ENCODE measurements at places on chromosomes 11 and 22.

DNA sequence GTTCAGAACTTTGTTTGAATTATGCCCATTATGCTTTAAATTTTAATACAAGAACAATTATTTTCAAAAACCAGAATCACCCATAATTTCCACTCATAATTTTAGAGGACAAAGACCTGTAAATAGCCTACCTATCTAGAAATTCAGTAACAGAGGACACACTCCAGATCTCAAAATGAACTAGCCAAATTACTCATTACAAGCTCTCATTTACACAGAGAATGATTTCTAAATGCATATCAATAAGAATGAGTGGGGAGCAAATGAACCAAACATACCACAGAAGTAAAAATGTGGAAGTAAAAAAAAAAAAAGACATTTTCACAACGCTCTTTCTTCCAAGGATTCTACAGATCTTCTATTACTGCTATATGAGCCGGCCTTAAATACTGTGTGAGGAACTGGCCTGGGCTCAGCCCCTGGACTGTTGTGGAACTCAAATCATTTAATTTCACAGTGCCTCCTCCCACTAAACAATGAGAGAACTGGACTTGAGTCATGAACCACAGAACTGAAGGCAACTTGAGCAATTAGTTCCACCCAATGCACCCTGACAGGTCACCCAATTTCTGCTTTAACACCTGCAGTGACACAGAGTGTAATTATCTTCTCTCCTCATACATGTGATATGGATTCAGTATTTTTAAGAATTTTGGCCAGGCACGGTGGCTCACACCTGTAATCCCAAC lies 8.0 kb downstream of the MRTFA start:
- H3K27ac ChIP-seq: no peak overlapping the region
- H3K36me3 ChIP-seq: no peaks in the 10 kb centered on the region
- no peaks in the 10 kb centered on the region for H3K4me1 ChIP-seq
- no peak overlapping the region for H3K4me3 ChIP-seq
- H3K27me3 ChIP-seq: no peaks in the 10 kb centered on the region

GRCh38 chr11:114036147-114036811 lies 23.2 kb upstream of the ZBTB16 start:
- peak; percentile 81 for DNase-seq
- peak overlapping the region; percentile 87 for H3K27ac ChIP-seq
- peak overlapping the region; percentile 54 for H3K4me3 ChIP-seq
- peaks cover 56% of the 10 kb centered on the region for H3K4me1 ChIP-seq

DNA sequence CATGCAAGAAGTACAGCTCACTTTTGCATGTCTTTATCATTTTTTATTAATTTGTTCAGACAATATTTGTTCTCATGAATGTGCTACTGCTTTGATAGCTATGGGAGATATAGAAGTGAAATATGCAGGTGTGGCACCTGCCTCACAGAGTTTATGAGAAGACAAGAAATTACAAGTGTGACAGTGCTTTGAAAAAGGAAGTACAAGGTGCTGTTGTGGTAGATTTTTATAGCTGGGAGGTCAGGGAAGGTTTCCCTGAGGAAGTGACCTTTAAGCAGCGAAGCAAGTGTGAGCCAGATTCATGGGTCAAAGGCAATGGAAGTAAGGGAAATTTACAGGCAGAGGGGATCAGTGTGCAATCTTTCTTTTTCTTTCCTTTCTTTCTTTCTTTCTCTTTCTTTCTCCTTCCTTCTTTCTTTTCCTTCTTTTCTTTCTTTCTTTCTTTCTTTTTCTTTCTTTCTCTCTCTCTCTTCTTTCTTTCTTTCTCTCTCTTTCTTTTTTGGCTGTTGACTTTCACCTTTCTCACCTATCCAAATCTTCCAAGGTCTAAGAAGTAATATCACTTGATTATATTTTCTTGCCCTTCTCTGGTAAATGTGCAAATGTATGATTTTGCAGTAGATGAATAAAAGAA lies 6.4 kb upstream of the BMAL1 start:
- no peaks in the 10 kb centered on the region for H3K4me1 ChIP-seq
- H3K27me3 ChIP-seq: no peaks in the 10 kb centered on the region
- no peak for DNase-seq
- no peaks in the 10 kb centered on the region for H3K36me3 ChIP-seq

- no peak overlapping the region for H3K4me3 ChIP-seq
- no peaks in the 10 kb centered on the region for H3K4me1 ChIP-seq
- DNase-seq: no peak
- no peak overlapping the region for H3K27ac ChIP-seq
- no peaks in the 10 kb centered on the region for H3K36me3 ChIP-seq
- no peaks in the 10 kb centered on the region for H3K27me3 ChIP-seq
Observed at GRCh38 chr11:112343368-112344039, 82.8 kb upstream of the PLET1 start.

- no peak overlapping the region for H3K4me3 ChIP-seq
- H3K36me3 ChIP-seq: no peaks in the 10 kb centered on the region
- DNase-seq: no peak
- H3K27me3 ChIP-seq: no peaks in the 10 kb centered on the region
- H3K27ac ChIP-seq: no peak overlapping the region
Observed at GRCh38 chr22:33678523-33678922, 241.8 kb downstream of the LARGE1 start.

GRCh38 chr22:48836673-48837340 lies 990.9 kb downstream of the BRD1 start:
- no peaks in the 10 kb centered on the region for H3K36me3 ChIP-seq
- no peaks in the 10 kb centered on the region for H3K4me1 ChIP-seq
- no peak overlapping the region for H3K27ac ChIP-seq
- DNase-seq: no peak

GRCh38 chr22:26082866-26083265 lies 86.4 kb upstream of the SEZ6L start:
- H3K4me1 ChIP-seq: no peaks in the 10 kb centered on the region
- no peak for DNase-seq
- no peaks in the 10 kb centered on the region for H3K36me3 ChIP-seq
- H3K27ac ChIP-seq: no peak overlapping the region
- peaks cover 6% of the 10 kb centered on the region for H3K27me3 ChIP-seq

- H3K4me1 ChIP-seq: no peaks in the 10 kb centered on the region
- no peak overlapping the region for H3K27ac ChIP-seq
- DNase-seq: peak; percentile 46
Observed at GRCh38 chr22:46775850-46776826, 13.7 kb downstream of the TBC1D22A start.

DNA sequence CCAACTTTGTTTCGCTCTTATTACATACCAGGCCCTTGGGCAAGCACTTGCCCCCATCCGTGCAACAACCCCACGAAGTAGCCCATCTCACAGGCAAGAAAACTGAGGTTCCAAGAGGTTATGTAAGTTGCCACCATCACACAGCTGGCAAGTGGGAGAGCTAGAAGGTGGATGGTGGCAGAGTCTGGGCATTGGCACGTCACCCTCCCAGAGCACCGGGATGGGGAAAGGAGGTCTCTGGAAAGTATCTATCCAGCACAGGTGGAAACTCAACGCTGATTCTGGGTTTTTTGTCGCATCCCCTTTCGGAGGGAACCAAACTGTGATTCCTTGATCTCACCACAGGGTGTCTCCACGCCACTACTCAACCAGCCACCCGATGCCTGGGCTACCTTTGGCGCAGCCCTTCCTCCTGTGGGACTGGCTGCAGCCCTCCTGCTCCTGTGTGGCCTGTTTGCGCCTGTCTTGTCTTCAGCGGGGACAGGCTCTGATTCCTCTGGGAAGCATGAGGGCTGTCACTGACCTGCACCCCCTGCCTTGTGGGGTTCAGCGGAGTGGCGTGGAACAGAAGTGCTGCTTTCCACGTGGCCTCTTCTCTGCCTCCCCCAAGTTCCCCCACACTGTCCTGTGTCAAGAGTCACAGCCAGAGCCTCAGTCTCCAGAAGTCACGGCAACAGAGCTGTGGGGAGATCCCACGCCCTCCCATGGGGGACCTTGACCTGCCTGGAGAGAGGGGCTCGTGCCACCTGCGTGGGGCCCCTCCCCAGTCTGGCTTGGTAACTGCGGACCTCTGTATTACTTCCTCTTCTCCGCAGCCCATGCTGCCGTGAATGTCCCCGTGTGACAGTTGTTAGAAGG lies 34.4 kb upstream of the TRIM29 start:
- no peak overlapping the region for H3K27ac ChIP-seq
- no peak overlapping the region for H3K4me3 ChIP-seq
- DNase-seq: peak; percentile 65

DNA sequence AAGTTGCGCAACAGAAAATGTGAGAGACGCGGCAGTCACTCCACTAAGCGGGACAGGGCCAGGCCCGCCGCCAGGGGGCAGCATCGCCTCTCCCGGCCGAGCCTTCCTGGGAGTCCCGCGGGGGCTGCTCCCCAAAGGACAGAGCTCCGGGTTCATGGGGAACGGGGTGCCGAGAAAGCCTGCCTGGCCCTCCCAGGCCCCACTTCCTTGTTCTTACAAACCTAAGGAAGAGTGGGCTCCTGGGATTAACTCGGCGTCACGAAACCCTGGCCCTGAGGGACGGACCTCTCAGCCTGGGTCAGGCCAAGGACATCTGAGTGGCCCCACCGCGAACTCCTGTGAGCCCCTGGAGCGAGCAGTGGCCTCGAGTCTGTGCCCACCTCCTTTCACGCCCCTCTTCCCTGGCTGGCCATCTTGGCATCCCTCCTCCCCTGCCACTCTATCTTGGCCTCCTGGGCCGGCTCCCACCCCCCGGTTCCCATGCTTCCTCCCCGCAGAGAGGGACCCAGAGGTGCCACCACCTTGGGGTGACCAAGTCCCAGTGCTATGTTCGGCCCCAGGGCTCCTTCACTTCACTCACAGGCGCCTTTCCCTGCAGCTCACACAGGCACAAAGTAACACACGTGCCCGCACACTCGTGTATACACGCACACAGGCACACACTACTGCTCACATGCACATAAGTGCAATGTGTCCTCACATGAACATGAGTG lies 99.9 kb upstream of the FGF3 start:
- peak; percentile 63 for DNase-seq
- H3K27ac ChIP-seq: peak overlapping the region; percentile 92
- H3K4me1 ChIP-seq: peaks cover 37% of the 10 kb centered on the region
- peak overlapping the region; percentile 26 for H3K4me3 ChIP-seq
- H3K27me3 ChIP-seq: no peaks in the 10 kb centered on the region
- no peaks in the 10 kb centered on the region for H3K36me3 ChIP-seq

DNA sequence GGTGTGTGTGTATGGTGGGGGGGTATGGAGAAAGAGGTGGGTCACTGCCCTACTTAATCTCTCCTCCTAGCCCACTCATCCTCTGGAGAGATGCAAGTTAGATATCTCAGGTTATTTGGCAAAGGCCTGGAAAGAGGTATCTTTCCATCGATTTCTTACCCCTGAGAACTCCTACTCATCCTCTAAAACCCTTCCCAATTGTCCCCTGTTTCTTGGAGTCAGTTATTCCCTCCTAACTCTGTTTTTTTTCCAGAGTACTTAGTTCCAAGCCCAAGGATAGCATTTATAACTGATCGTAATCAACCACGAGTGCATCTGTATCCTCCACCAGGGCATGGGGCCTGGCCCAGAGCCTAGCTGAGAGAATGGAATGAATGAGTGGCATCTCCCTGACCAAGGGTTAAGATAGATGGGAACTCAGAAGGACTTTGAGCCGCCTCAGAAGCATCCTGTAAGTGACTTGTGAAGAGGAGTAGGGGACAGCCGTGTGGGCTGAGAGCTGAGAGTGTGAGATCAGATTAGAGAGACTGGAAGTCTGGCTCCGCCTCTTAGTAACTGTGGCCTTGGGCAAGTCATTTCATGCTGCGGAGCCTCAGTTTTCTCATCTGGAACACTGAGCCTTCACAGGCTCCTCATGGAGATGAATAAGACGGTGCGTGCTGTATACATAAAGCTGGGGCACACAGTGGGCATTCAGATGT lies 16.2 kb downstream of the CD6 start:
- no peaks in the 10 kb centered on the region for H3K4me1 ChIP-seq
- H3K4me3 ChIP-seq: no peak overlapping the region
- DNase-seq: no peak
- no peak overlapping the region for H3K27ac ChIP-seq

GRCh38 chr22:25704701-25705100 lies 37.3 kb upstream of the MYO18B start:
- H3K27ac ChIP-seq: no peak overlapping the region
- H3K27me3 ChIP-seq: no peaks in the 10 kb centered on the region
- DNase-seq: no peak
- no peak overlapping the region for H3K4me3 ChIP-seq
- H3K36me3 ChIP-seq: no peaks in the 10 kb centered on the region
- no peaks in the 10 kb centered on the region for H3K4me1 ChIP-seq

DNA sequence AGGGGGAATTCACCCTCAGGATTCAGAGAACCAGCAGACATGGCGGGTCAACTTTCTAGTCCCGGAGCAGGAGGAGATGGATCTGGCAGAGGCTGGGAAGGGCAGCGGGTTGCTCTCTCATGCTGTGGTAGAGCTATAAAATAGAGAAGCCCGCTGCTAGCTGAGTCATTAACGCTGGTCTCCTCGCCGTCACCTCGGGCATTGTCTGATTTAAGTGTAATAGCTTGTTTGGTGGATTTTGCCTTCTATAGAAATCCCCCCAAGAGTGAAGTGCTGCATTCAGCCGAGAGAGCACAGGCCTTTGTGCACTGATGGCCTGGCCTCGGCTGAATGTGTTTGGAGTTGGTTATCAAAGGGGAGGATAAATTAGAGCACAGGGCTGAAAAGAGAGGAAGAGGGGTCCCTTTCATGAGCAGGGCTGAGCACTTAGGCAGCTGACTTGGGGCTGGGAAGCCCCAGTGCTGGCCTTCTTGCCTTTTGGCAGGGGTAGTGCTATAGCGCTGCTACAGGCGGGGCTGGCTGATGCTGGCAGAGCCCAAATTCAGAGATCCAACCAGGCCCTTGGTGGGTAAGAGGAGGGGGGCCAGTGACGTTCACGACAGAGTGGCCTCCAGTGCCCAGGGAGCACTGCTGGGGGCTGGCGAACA lies 161.1 kb upstream of the CADM1 start:
- no peak for DNase-seq
- no peaks in the 10 kb centered on the region for H3K36me3 ChIP-seq

DNA sequence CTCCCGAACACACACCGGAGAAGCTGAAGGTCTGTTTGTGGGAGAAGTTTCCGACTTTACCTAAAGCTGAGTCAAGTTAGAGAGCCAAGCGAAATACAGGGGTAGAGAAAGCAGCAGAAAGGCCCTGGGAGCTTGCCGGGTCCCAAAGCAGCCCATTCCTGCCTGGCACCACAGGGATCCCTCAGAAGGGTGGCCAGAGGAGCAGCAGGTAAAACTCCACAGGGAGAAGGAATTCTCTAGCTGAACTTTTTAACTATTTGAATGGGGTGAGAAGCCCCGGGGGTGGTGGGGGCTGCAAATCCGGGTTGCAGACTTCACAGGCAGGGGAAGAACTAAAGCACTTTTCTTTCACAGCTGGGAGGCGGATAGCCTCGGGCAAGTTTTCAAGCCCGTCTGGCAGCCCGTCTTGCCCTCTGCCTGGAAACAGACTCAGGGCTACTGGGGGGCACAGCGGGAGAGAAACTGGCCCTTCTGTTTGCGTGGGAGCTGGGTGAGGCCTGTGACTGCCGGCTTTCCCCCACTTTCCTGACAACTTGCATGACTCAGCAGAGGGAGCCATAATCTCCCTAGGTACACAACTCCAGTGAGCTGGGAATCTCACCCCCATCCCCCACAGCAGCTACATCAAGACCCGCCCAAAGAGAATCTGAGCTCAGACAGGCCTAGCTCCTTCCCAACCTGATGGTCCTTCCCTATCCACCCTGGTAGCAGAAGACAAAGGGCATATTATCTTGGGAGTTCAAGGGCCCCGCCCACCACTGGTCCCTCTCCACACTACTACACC lies 311.0 kb downstream of the SBF2 start:
- no peak overlapping the region for H3K4me3 ChIP-seq
- DNase-seq: no peak
- no peaks in the 10 kb centered on the region for H3K27me3 ChIP-seq
- peaks cover 2% of the 10 kb centered on the region for H3K36me3 ChIP-seq

GRCh38 chr11:72338741-72339140 lies 94.8 kb upstream of the PHOX2A start:
- H3K4me1 ChIP-seq: no peaks in the 10 kb centered on the region
- no peak overlapping the region for H3K4me3 ChIP-seq
- H3K27me3 ChIP-seq: no peaks in the 10 kb centered on the region
- DNase-seq: no peak

All from tibial artery (tissue), 4 donors.